ENCODE measurements at places on chromosomes 2 and 18.

DNA sequence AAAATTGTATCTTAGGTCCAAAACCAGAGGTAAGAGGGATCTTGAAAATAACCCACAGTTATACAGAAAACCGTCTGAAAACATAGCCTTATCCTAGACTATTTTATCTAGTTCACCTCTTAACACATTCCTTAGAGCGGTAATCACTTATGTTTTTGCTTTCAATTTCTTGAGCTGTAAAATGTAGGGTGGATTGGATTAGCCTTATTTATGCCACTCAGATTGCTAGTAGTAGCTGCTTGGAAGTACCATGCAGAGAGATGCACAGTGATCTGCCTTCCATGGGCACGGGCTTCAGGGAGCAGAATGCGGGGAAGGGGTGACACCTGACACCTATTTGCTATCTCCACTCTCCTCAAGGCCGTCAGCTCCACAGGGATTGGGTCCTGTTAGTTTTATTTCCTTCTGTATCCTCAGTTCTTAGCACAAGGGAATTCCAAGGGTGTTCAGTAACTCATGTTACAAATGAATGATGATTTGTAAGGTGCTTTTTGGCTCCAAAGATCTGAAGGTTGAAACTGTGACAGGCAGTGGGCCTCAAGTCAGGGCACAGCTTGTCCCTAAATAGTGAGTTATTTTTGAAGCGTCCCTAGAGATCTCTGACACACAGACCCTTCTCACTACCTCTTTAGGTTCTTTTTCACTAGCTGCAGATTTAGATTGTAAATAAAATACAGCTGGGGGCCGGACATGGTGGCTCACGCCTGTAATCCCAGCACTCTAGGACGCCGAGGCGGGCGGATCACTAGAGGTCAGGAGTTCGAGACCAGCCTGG lies 64.0 kb upstream of the PMAIP1 start:
- DNase-seq, result no peak

GRCh38 chr2:46315103-46315890 lies 18.1 kb downstream of the EPAS1 start:
- no peak for DNase-seq

- no peak for DNase-seq
These were observed 7.5 kb downstream of the TRABD2A start for GRCh38 chr2:84873350-84873749.

DNA sequence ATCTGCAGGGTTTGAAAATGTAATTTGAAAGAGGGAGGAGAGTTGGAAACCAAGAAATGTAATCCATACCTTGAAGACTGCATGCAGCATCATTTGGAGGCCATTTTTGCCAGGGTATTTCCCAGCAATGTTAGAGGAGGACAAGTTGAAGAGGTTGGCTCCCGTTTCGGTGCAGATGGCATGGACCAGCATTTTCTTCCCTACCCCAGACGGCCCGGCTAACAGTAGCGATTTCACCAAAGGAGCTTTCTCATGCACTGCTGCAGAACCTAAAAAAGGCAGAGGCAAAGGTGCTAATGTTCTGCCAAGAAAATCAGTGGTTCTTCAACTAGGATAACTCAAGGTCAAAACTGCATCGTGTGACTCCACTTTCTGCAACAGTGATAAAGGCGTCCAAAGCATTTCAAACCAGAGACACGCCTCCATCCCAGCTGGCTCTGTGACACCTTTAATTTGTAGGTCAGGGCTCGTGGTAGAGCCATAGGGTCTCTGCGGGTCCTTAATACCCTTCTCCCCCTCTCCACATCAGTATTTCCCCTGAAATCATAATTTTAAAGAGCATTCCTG lies 99.6 kb upstream of the ASB18 start:
- no peak for DNase-seq

GRCh38 chr2:136213836-136214235 lies 95.9 kb upstream of the CXCR4 start:
- DNase-seq, result no peak

DNA sequence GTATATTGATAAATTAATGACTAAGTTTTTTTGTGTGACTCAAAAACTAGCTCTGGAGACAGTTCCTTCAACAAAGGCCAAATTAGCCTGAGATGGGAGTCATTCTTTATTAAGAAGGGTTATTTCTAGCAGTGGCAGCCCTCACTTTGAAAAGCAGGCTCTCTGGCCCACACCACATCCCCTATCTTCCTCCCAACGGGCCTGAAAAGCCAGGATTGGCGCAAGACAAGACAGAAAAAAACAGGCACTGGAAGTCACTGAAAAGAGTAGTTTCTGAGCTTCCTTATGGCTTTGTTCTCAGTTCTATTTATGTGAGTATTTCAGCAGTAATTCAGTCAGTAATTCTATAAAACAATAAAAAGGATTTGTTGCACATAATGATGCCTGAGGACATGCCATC lies 149.0 kb downstream of the LAMA3 start:
- DNase-seq, result no peak

- DNase-seq, result peak; percentile 12
These were observed 183.6 kb downstream of the SMAD7 start for GRCh38 chr18:48767090-48767690.

- no peak for DNase-seq
These were observed 13.6 kb upstream of the NARS1 start for GRCh38 chr18:57635003-57635822.

DNA sequence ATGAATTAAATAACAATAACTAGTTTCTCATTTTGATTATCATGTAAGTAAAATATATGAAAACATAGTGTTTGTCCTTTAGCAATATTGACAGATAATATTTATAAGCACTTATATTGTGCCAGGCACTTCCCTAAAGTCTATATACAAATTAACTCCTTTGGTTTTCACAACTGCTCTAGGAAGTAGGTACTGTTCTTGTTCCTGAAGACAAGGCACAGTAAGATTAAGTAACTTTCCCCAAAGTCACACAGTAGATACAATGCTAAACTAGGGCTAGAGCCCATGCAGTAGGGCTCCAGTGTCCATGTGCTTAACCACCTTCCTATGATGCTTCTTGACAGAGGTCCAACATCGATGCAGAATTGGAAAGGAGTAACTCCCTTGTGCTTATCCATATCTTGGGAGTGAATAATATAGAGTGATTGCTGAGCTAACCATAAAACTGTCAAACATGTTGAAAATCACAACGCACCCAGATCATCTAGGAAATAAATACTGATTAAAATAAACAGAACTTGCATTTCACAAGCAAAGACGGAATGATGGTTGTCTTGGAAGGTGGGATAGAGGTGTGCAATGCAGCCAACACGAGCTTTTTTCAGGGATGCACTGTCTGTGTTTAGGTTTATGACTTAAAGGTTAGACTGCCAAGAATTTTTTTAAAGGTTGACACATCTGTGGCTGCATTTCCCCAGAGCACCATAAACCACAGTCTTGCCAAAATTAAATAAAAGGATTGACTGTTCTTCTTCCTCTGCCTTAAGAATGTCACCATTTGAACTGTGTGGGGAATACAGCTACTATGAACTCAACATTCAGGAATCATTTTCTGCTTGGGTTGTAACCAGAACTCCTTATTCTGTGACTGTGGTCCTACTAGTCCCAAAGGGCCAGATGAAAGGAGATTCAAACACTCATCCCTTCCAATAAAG lies 80.8 kb downstream of the ANKRD44 start:
- DNase-seq, result no peak

DNA sequence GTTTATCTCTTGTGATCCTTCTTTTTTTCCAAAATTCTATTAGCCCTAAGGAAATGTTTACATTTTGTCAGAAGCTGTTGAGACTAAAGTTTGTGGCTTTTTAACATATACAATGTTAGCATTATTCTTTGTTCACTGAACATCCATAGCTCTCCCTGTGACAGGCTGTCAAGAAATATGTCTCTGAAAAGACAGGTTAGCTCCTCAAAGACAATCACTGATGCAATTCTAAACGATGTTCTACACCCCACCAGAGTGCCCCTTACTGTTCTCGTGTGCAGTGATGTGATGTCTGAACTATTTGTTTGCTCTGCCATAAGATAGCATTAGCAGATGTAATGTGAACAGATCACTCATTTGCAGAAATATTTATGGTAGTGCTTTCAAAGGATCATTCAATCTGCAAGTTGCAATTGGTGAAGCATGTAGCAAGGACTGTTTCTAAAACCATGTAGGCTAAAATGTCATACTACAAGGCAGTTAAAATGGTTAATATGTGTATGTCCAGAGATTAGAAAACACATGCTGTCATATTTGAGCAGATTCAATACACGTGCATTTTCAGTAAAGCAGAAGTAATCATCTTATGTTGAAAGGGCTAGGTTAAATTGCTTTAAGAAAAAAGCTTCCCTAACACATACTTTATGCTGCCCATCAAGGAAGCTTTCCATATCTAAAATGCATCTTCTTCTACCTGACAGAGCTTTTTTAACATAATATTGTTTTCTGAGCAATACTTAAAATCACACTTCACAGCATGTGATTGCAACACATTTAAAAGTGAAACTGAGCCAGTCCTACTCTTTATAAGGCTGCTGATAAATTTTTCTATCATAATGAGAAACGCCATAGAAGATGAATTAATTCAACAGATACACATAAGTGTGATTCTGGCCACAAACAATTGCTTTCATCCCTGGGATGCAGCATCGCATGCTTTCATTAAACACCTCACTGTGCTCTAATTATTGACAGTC lies 285.7 kb upstream of the UBE2E3 start:
- no peak for DNase-seq

DNA sequence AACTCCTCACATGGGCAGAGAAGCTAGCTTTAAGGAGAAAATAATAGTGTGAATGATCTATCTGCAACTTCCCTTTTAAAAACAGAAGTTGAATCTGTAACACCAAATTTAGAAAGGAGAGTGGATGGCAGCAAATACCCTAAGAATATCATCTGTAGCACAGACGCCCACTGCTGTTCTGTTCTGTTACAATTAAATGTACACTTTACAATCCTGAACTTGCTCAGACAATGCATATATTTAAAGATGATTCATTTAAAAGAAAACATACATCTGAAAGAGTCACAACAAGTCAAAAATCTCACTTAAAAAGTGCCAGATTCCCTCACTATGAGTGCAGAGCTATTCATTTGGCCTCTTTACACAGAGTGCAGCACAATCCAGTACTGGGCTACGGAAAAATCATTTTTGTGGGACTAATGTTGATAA lies 8.0 kb upstream of the SERTAD2 start:
- no peak for DNase-seq

- no peak for DNase-seq
These were observed 33.6 kb downstream of the RNMT start for GRCh38 chr18:13760047-13760446.

DNA sequence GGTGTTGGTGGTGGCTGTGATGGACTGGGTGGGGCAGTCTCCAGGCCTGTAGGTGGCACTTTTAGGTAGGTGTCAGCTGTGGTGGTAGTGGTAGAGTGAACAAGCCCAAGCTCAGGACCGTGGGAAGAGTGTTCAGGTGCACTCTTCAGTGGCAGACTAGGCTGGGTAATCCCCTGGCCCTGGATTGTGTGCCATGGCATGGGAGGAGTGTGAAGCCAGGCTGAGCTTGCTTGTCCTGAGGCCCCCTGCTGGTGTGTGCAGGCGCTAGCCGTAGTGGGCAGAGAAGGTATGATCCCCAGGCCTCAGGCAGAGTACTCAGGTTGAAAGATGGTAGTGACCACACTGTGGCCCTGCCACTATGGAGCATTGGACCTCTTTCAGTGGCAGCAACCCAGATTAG lies 850.3 kb downstream of the DSC3 start:
- no peak for DNase-seq

- DNase-seq, result no peak
These were observed 81.2 kb downstream of the ARL4C start for GRCh38 chr2:234415706-234416105.

GRCh38 chr2:163692081-163692480 lies 43.7 kb downstream of the FIGN start:
- no peak for DNase-seq

DNA sequence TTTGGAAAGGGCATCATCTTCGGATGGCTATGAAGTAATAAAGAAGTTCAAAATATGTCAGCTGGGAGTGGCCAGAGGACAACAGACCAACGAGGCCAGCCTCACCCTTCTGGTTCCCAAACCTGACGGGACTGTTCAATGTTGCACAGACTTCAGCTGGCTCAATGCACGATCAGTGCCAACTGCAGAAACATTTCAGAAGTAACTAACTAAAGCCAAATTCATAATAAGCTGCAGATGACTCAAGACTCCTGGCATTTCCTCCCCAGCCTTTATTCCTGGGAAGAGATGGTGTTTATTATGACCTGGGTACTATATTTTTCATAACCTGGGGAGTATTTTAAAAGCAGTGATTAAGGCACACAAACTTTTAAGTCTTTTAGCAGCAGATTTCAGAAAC lies 3.8 kb upstream of the ATP6V1C2 start:
- DNase-seq, result no peak

- DNase-seq, result no peak
These were observed 208.8 kb downstream of the CCDC178 start for GRCh38 chr18:33231474-33232317.

GRCh38 chr2:21693081-21693480 lies 569.3 kb downstream of the TDRD15 start:
- DNase-seq, result no peak

DNA sequence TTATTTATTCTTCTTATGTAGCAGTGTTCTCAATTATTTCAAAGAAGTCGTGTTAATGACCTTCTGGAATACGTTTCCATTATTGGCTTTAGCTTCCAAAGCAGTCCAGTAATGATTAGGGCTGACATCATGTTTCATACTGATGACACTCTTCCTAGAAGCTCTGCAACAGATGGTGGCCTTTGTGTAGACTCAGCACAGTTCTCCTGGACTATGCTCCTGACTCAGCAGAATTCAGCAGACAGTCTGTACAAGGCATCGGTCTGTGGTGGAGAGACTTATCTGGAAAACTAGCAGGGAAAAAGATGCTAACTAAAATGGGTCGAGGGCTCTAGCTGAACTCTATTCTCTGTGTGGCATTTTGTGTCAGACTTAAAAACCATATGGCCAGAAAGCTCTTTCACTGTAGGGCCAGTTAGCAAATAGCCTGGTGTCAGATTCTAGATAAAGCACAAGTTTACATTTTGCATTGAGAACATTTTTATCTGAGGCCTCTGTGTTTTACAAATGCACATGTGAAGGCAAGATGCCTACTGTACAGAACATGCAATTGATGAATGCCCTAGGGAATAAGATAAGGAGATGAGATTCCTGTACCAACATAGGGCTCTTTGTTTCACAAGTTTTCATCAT lies 35.1 kb downstream of the GULP1 start:
- no peak for DNase-seq

DNA sequence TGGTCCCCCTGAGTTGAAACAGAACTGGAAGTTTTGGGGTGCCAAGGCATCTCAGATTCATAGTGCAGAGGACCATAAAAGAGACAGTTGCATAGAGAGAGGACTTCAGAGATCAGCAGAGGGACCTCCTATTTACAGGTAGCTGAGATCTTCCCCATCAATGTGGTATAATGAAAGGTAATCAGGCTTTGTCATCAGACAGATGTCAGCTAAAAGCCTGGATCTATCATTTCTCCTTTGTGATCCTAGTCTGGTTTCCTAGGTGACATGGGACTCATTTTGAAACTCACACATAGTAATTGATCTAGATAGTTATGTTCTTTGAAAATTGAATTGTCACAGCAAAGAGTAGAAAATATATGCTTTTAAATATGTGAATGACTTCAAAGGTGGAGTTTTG lies 443.5 kb upstream of the MAP2 start:
- no peak for DNase-seq

Measured in effector memory CD4-positive, alpha-beta T cell (primary cell).